Liver (tissue), 10 donors: ENCODE measurements at places on chromosomes 1 and 21. TPM values are rescaled to one million over a fixed set of nuclear protein-coding genes. Genes with fewer than 3 reads are reported as not detected.

- no peak for DNase-seq
These were observed 534.2 kb downstream of the LTN1 start for GRCh38 chr21:28458446-28458845.

ACP6 gene
- polyA plus RNA-seq: 18.1 TPM

- no peak for DNase-seq
These were observed 41.0 kb upstream of the APOBEC4 start for GRCh38 chr1:183694066-183694465.

GRCh38 chr1:17245816-17246325 lies 3.0 kb upstream of the PADI3 start:
- no peak for DNase-seq

- no peak for DNase-seq
These were observed 104.5 kb downstream of the NGF start for GRCh38 chr1:115233598-115233997.

- no peak for DNase-seq
These were observed 7.7 kb upstream of the FAM167B start for GRCh38 chr1:32239337-32239736.

DNA sequence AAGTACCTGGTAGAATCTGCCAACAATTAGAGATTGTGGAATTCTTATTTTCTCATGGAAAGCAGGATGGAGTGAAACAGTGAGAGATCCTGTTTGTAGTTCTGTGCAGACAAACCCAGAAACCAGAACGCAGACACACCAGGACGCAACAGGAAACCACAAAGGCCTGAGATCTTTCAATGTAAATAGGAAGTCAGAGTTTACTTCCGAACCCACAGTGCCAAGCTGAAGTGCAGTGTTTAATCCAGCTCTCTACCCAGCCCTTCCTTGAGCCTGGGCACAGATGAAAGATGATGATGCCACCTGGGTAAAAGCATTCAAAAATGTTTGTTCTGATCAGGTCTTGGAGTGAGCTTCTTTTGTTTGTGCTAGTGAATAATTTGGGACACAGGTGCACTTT lies 244.2 kb upstream of the HOOK1 start:
- DNase-seq: no peak
